ENCODE measurements at places on chromosomes 5 and 9.

DNA sequence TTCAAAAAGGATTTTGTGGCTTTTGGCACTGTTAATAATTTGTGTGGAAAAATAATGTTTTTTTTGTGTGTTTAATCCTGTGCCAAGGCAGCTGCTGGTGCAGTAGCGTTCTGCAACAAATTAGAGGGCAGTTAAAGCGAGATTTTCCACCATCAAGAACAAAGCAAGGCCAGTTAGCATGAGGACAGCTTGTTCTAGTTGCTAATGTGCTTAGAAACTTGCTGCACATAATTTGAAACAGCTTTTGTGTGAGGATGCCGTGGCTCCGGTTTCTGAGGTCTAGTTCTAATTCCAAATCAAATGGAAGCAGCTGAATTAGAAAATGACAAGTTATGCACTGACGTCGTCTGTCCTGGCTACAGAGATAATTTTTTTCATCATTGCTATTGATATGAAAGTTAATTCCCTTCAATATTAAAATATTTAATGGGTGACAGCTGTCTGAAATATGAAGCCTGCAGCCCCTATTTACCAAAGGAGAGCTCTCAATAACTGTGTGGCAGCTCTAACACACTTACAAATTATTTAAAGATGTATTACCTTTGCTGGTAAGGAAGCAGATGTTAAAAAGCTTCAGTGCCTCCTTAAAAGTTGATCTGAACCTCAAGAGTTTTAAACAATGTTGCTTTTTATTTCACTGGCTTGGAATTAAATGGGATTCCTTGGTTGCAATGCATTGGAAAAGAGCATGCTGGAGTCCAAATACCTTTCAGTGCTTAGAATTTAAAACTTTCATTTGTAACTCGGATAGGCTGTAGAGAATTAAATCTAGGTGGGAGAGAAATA is 128.6 kb downstream of the SPATA31D1 start:
- peak; percentile 75 for DNase-seq

GRCh38 chr5:35811108-35811741 is 45.5 kb upstream of the IL7R start:
- DNase-seq: no peak

DNA sequence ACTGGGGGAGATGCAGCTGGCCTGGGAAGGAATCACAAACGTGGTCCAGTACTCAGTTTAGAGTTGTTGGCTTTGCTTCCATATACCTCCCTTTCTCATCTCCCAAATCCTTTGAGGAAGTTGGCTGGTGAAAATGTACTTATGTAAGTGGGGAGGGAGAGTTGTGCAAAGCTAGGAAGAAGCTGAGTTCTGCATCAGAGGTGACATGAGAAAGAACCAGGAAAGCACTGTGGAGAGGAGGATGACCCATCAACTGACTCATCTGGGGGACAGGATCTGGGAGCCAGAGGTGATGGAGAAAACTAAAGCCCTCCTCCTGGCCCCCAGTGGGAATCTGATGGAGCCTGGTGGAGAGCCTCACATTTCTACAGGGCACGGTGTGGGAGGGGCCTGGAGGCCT is 16.2 kb downstream of the KCNMB1 start:
- no peak for DNase-seq

DNA sequence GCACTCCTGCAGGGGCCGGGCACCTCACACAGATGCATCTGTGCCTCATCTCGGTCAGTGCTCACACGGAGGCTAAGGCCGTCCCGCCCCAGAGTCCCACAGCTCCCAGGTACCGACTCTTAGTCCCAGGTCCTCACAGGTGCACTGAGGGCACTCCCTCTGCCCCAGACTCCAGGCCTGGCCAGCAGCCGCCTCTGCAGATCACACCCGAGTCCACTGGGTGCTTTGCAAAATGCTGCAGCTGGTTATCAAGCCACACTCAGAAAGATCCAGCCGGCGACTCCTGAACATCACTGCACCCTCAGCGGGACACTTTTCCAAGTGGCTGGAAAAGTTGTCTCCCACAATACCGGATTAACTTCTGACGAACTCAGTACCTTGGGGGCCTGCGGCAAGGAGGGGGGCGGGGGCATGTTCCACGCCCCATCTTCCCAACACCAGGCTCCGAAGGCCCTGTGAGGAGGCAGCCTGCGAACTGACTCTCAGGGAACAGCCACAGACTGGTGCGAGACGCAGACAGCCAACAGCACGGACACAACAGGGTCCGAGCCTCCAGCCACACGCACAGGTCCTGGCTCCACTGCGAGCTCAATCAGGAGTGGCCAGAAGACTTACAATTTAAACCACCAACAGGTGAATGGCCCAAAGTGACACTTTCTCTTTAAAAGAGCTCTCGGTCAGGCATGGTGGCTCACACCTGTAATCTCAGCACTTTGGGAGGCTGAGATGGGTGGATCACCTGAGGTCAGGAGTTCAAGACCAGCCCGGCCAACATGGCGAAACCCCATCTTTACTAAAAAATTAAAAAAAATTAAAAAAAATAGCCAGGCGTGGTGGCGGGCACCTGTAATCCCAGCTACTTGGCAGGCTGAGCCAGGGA is 4.0 kb downstream of the BRD3 start:
- DNase-seq: no peak

- DNase-seq: no peak
These were observed 7.3 kb downstream of the CCDC112 start for GRCh38 chr5:115289104-115289503.

- DNase-seq: no peak
These were observed 29.2 kb upstream of the PANK3 start for GRCh38 chr5:168608386-168608785.

DNA sequence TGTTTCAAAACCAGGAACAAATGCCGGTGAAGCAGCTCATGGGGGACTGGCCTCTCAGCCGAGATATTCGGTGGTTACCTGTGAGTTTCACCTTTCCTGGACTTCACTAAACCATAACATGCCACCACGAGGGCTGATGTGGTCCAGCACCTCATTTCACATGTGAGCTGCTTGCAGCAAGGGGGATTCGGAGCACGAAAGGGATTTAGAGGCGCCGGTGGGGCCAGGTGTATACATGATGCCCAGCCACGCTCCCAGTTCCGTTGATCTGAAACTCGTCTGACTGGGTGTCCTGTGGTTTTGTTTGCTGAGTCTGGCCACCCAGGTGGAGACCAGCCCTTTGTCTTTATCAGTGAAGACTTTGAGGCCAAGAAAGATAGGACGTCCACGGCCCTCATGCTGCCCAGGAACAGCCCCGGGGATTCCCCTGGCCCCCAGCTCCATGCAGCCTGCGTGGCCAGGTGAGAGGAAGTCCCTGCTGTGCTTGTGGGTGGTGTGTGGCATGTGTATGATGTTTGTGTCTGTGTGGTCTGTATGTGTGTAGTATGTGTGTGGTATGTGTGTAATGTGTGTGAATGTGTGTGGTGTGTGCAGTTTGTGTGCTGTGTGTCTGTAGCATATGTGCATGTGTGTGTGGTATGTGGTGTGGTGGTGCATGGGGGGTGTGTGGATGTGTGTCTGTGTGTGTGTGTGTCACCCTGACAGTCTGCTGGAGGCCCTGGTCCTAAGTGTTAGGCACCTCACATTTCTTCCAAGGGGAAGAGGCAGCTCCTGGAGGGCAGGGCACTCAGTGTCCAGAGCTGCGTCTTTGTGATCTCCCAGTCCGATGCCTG is 23.4 kb downstream of the PHF2 start:
- DNase-seq: no peak

DNA sequence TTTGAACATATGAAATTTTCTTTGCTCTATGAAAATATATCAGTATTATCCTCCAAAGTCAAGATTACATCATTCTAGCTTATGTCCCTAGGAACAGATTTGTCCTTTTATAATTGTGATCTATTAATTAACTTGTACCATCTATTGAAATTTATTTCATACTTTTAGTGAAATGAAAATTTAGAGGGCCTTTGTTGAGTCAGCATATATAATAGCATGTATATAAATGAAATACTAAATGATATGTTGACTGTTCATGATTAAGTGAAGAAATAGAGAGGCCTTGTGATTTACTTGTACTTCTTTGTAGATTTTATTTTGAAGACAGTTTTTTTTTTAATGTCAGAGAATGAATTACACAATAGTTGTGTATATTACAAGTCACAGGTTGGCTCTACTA is 86.4 kb downstream of the PARP8 start:
- DNase-seq: no peak

DNA sequence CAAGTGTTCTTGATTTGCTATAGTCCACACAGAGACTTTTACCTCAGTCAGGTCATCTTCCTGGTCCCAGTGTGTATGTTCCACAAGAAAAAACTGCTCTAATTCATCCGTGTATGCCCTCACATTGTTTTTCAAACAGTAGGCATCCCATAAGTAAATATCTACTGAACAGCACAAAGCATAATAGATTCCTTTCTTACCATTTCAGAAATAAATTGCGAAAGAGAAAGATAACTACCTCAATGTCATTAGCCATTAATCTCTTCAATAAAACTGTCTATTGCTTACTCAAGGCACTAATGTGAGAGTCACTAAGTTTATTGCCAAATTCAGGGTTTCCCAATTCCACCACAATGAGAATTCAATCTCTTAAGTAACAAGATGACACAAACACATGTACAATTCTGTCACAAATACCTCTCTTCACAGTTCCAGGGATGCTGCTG is 9.6 kb downstream of the FBXW2 start:
- no peak for DNase-seq

DNA sequence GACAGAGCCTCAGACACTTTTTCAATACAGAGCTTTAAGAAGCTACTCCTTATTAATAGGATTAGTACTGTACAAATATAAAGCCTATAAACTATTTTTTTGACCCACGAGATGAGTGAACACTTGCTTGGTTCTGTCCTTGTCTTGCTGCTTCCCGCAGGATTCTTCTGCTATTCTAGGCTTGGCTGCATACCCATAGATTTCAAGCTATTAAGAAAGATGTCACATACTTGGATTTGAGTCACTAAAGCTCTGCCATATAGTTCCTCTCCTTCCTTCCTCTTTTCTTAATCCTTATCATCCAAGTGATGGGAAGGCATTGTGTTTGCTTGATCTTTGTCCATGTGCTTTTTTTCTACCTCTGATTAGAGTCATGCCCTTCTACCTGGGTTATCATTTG is 361.2 kb upstream of the TRPC7 start:
- no peak for DNase-seq

GRCh38 chr5:169805937-169806700 is 169.0 kb downstream of the DOCK2 start:
- no peak for DNase-seq

DNA sequence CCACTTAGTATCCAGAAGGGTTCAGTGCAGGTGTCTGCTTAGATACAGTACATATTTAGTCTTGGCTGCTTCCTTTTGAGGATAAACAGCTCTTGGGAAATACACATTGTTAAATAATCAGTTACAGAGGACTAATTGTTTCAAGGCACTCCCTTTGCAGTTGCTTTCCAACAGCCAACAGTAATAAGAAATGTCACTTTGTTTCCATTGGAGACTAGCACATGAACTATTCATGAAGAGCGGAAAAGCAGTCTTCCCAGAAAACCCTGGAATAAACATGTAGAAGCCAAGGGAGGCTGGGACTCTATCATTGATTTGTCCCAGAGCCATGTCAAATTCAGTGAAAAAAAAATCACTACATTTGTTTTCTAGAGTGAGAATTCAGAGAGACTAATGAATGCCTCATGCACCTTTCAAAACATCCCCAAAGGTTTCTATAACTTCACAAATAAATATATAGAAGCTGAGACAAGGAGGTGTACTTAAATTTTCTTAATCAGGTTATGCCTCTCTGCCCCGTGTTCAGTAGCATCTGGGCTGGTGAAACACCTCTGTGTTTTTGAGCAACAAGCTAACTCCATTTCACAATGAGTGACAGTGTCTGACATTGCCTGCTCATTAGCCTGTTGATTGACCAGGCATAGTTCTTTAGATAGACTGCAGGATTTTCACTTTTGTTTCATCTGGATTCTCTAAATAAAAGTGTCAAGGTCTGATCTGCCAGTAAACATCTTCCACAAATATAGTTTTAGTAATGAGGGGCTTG is 271.5 kb downstream of the ARRDC3 start:
- no peak for DNase-seq

DNA sequence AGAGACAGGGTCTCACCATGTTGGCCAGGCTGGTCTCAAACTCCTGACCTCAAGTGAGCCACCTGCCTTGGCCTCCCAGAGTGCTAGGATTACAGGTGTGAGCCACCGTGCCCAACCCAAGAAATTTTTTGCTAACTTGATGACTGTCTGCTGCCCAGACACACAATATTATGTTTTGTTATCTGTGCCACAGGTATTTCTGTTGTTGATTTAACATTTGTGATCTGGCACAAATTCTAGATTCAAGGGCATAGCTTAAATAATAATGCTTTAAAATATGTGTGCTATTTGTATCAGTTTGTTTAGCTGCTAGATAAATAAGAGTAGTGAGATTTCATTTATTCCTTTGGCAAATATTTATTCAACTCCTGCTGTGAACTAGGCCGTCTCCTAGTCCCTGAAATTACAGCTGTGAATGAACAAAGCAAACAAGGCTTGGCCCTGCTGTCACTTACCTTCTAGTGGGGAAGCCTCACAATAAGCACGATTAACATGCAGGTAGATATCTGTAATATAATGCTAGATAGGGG is 35.3 kb downstream of the GAPVD1 start:
- DNase-seq: peak; percentile 46

- peak; percentile 17 for DNase-seq
These were observed 5.5 kb upstream of the COL5A1 start for GRCh38 chr9:134636149-134636507.

- no peak for DNase-seq
These were observed 269.5 kb downstream of the SEC61B start for GRCh38 chr9:99491408-99492158.

GRCh38 chr5:27325513-27325912 is 287.1 kb upstream of the CDH9 start:
- DNase-seq: no peak

GRCh38 chr5:88746438-88746882 is 136.5 kb downstream of the MEF2C start:
- DNase-seq: no peak

DNA sequence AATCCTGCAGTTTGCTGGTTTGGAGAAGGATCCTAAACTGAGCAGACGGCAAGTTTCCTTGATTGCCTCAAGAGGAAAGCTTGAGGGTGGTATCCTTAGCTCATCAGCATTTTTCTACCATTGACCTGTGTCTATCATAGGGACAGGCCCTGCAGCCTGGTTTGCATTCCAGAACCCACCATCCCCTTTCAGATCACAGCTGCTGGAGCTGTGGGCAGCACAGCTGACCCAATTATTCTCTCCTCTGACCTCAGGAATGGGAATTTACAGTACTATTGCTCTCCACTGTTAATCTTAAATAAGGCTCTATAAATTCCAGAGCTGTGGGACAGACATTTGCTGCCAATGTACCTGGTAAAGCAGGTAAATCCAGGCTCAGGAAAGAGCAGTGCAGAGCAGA is 163.0 kb downstream of the SPOCK1 start:
- DNase-seq: no peak

GRCh38 chr5:142499591-142500226 is 174.9 kb upstream of the SPRY4 start:
- peak; percentile 84 for DNase-seq

DNA sequence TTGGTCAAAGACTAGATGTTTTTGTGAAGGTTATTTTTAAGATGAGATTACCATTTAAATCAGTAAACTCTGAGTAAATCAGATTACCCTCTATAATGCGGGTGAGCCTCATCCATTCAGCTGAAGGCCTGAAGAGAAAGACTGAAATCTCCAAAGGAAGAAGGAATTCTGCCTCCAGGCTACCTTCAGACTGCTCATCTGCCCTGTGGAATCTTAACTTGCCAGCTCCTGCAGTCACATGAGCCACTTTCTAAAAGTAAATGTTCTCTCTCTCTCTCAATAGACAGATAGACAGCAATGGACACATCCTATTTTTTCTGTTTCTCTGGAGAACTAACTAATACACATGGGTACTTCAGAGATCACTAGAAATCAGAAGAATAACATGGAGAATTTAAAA is 182.8 kb downstream of the CFAP90 start:
- DNase-seq: no peak

Measured in NCI-H2171 treated with DMSO at 0.1 percent for 48 hours (cell line).